ENCODE measurements at places on chromosomes 7 and 10. TPM values are rescaled to one million over a fixed set of nuclear protein-coding genes. Genes with fewer than 3 reads are reported as not detected.

DNA sequence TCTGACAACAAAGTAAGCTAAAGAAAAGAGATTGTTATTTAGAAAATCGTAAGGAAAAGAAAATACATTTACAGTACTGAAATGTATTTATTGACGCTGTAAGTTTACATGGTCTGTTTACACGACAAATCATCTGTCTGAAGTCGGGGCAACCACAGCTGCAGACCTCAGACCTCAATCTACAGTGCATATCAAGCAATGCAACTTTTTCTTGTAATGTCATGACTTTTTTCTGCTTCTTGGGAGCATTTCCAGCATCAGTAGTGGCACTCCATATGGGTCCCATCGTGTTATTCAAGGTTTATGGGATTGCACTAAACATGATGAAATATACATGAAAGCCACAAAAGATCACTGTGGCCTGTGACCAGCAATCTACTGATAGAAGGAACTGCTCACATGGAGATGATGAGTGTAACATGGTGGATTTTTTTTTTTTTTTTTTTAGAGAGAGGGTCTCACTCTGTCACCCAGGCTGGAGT lies 77.1 kb downstream of the MTPN start:
- no peak for DNase-seq

The ZDHHC4 gene
- polyA plus RNA-seq = 99.4 TPM

GRCh38 chr7:130277763-130278643 lies 11.3 kb downstream of the CPA2 start:
- DNase-seq = no peak

GRCh38 chr10:53547364-53547763 lies 774.8 kb upstream of the MBL2 start:
- DNase-seq = no peak
